ENCODE measurements at places on chromosomes 3 and 15. TPM values are rescaled to one million over a fixed set of nuclear protein-coding genes. Genes with fewer than 3 reads are reported as not detected.

The ADCY5 gene
- 1.3 TPM for total RNA-seq

The RLBP1 gene
- not detected for total RNA-seq

The ENTPD3 gene
- total RNA-seq: 4.9 TPM

The SPCS1 gene
- 98.9 TPM for total RNA-seq

The GOLGA8S gene
- total RNA-seq: not detected

The GP5 gene
- not detected for total RNA-seq

The GLDN gene
- total RNA-seq: 9.4 TPM

GRCh38 chr3:13016083-13016720 lies 57.0 kb downstream of the IQSEC1 start:
- DNase-seq: no peak

GRCh38 chr3:132535575-132536441 lies 61.3 kb upstream of the ACKR4 start:
- DNase-seq: peak; percentile 74

DNA sequence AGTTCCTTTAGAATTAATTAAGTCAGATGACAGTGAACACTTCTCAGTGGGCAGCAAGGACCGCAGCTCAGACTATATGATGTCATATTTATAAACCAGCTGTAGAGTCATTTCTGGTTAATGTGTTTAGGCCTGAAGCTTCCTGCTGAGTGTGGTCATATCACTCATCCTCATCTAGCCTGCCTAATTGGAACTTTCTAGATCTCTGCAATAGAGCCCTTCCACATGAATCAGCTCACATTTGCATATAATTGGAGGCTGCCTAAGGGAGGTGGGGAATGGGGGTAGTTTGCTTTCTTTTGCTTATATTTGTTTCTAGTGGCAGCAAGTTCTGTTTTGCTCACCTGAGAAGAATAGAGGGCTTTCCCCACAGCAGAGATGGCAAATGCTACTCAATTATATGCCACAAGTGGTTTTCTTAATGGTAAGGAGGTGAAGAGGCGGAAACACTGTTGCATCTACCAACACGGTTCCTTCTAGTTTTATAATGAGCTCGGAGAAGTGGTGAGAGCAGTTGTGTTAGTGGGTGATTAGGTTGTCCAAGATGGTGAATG lies 148.1 kb downstream of the KLHL25 start:
- DNase-seq: no peak

DNA sequence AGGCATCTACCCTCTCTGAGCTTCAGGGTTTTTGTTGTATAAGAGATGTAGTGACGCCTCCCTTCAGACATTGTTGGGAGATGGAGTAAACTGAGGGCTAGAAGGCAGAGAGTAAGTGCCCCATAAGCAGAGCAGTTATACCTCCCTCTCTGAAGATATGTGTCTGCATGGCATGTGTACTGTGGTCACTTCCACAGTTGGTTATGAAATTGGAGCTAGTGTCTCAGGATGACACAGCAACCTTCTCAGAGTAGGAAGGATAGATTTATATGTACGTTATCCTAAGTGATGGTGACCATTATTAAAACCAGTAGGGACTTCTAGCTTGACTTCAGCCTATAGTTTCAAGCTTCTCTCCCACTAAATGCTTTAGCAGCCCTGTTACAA lies 17.9 kb downstream of the PXK start:
- DNase-seq: no peak

GRCh38 chr3:43932921-43933320 lies 242.2 kb downstream of the ABHD5 start:
- no peak for DNase-seq

DNA sequence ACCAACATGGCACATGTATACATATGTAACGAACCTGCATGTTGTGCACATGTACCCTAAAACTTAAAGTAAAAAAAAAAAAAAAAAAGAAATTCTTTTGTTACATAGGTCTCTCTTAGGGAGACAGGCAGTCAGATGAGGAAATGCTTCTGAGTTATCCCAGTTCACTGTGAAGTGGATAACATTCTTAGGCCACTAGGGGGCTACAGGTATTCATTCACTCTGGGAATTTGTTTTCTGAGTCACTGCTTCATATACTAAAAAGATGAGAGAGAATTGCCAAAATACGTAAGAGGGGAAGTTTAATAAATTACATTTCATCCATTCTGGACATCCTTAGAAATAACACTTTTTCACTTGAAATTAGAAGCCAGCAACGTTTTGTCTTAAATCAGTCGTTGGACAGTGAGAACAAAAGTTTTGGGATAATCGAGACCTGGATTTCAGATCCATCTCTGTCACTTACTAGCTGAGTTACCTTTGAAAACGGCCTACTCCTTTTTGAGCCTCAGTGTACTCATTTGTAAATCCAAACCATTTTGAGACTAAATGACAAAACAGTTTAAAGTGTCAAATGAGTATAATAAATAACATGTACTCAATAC lies 738.4 kb upstream of the ALCAM start:
- no peak for DNase-seq

- no peak for DNase-seq
Observed at GRCh38 chr3:169618894-169619792, 44.4 kb downstream of the MECOM start.

DNA sequence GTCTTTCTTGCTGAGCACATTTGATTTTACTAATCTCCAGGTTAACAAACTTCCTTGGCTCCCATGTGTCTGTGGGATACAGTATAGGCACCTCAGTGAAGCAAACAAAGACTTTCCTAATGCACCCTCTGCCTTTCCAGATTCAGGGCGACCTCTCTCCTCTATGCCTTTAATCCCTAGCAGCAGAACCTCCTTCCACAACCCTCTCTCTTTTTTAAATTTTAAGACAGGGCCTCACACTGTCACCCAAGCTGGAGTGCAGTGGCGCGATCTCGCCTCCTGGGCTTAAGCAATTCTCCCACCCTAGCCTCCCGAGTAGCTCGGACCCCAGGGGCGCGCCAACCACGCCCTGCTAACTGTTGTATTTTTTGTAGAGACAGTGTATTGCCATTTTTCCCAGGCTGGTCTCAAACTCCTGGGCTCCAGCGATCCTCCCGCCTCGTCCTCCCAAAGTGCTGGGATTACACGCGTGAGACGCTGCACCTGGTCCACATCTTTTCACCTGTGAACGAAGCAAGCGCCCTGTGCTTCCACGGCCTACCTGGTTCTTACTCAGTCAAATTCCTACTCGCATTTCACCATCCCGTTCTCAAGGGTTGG lies 1.7 kb upstream of the HACD3 start:
- no peak for DNase-seq

DNA sequence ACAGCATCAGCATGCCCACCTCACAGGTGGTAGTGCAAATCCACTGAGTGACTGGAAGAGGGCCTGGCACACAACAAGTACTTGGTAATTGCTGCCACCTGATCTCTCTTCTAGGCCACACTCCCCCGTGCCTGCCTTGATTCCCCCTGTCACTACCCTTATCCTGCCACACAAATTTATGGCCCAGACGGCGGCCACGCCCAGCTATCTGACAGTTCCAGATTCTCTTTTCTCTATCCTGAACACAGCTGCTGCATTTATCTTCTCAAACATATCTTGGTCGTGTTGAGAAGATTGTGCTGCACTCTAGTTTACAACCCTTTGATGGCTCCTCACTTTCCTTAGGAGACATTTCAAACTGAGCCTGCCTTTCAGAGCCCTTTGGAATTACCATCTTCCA lies 585.2 kb downstream of the NTRK3 start:
- no peak for DNase-seq
